ENCODE measurements at places on chromosomes 4 and X.

DNA sequence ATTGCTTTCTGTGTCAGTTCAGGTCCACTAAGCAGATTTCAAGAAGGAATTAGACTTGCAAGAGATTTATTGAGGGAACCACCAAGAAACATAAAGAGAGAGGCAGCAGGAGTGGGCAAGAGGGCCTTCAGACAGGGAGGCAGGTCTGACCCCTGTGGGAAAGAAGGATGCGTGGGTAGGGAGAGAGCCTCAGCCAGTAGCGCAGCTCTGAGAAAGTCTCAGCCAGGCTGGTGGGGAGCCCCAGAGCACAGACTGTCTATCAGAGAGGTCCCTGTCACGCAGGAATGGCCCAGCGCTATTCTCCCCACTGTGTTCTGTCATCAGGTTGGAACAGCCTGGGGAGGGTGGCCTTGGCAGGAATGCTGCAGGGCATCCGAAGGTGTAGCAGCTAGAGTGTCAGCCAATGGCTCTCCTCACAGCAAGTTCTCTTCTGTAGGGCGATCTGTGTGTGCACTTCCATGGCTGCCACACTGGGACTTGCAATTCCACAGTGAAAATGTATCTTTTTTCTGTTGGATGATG lies 48.0 kb downstream of the OTC start:
- DNase-seq: no peak

DNA sequence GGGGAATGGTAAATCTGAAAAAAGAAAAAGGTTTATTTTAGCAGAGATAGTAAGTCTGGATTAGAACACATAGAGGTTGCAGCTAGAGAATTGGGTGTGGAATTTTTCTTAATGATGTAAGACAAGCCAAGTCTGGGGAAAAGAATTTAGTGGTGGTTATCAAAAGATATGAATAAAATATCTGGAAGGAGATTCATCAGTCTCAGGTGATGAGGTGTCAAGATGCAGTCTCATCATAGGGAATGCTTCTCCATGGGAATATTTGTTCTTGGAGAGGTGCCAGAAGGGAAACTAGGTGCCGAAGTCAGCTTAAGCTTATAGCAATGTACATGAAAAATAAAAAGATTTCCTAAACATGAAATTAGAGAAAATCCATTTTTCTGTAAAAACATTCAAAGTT lies 504.1 kb upstream of the NR3C2 start:
- DNase-seq: no peak

DNA sequence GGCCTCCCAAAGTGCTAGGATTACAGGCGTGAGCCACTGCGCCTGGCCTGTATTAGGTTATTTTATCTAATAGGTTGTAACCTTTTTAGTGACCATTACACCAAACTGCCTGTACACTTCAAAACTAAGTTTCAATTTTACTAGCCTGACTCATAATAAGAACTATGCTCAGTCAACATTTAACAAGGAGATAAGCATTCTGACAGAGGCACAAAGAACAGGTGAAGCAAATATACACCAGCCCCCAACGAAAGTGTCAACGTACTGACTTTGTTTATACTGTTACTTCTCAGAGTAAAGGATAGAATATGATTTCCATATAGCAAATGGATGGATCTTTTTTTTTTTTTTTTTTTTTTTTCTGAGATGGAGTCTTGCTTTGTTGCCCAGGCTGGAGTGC lies 62.8 kb downstream of the SHISA3 start:
- no peak for DNase-seq

- DNase-seq: no peak
Measured at GRCh38 chrX:75297508-75297907, 23.6 kb downstream of the UPRT start.

DNA sequence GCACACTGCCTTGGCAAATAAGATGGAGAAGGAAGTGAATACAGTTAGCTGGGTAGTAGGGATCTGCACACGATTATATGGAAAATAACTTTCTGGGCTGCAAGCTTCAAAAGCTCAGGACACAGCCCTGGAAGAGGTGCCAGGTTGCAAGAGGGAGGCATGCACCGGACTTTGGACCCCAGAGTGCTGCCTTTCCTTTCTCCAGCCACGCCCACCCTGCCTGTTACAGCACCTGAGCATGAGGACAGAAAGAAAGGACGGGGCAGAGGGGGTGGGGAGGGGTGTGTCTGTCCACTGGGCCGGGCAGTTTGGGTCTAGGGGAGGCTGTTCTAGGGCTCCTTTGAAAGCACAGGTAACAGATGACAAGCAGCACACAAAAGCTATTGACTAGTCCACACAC lies 152.8 kb downstream of the ENPP6 start:
- DNase-seq: no peak

GRCh38 chr4:38131371-38132091 lies 171.3 kb downstream of the PTTG2 start:
- peak; percentile 84 for DNase-seq

GRCh38 chr4:145819853-145820181 lies 118.8 kb downstream of the ZNF827 start:
- DNase-seq: no peak

GRCh38 chr4:180805101-180805500 lies 1438.1 kb upstream of the TENM3 start:
- DNase-seq: no peak

DNA sequence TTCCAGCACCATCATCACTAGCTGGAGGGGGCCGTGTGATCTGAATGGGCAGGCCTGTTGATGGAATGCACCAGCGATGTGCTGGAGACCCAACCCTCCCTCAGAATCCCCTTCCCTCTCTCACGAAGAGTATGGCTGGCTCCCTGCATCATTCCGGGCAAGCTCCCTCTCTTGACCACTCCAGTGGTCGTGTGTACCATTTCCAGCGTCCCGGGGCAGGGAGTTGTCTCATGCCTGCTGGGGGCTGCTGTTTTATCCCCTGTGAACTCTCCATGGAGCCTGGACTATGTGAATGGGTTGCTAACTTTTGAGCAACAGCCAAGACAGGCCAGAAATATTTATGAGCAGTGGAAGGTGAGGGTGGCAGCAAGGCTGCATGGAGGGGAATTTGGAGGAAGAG lies 8.1 kb downstream of the CSAG1 start:
- DNase-seq: no peak

Measured in activated CD4-positive, alpha-beta T cell treated with anti-CD3 and anti-CD28 coated beads for 48 hours (primary cell).